Hepatocyte (in vitro differentiated cells): ENCODE measurements at places on chromosomes 12 and 14.

GRCh38 chr14:80077262-80077661 lies 134.0 kb downstream of the DIO2 start:
- no peak overlapping the region for H3K4me3 ChIP-seq
- H3K27ac ChIP-seq, result no peak overlapping the region
- H3K36me3 ChIP-seq, result no peaks in the 10 kb centered on the region
- no peak for DNase-seq

- no peaks in the 10 kb centered on the region for H3K36me3 ChIP-seq
- peaks cover 5% of the 10 kb centered on the region for H3K4me1 ChIP-seq
- H3K27ac ChIP-seq, result no peak overlapping the region
- no peaks in the 10 kb centered on the region for H3K27me3 ChIP-seq
- no peak for DNase-seq
Observed at GRCh38 chr12:98402671-98403070, 112.7 kb upstream of the TMPO start.

GRCh38 chr12:76551482-76551888 lies 8.1 kb downstream of the OSBPL8 start:
- no peak for DNase-seq
- H3K36me3 ChIP-seq, result no peaks in the 10 kb centered on the region
- H3K4me3 ChIP-seq, result no peak overlapping the region
- H3K4me1 ChIP-seq, result peaks cover 19% of the 10 kb centered on the region
- H3K27ac ChIP-seq, result no peak overlapping the region

GRCh38 chr12:66813137-66813892 lies 134.4 kb upstream of the GRIP1 start:
- no peaks in the 10 kb centered on the region for H3K27me3 ChIP-seq
- H3K27ac ChIP-seq, result no peak overlapping the region
- no peak overlapping the region for H3K4me3 ChIP-seq
- no peak for DNase-seq

DNA sequence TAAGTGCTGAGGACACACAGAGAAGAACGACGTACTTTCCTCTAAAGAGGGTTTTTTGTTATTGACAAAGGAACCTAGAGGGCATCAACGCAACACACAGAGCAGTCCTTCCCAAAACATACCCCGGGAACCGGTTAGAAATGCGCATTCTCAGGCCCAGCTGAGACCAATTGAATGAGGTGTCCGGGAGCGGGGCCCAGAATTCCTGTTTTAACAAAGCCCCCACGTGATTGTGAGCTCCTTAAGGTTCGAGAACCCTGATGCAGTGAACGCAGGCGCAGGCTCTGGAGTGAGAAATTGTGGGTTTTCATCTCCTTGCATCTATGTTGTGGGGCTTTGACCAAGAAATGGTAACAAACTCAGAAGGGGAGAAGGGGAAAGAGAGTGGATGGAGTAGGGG lies 51.0 kb upstream of the TBX3 start:
- no peak for DNase-seq
- H3K4me3 ChIP-seq, result no peak overlapping the region
- H3K27ac ChIP-seq, result no peak overlapping the region
- peaks cover 5% of the 10 kb centered on the region for H3K4me1 ChIP-seq
- H3K27me3 ChIP-seq, result peaks cover 10% of the 10 kb centered on the region

DNA sequence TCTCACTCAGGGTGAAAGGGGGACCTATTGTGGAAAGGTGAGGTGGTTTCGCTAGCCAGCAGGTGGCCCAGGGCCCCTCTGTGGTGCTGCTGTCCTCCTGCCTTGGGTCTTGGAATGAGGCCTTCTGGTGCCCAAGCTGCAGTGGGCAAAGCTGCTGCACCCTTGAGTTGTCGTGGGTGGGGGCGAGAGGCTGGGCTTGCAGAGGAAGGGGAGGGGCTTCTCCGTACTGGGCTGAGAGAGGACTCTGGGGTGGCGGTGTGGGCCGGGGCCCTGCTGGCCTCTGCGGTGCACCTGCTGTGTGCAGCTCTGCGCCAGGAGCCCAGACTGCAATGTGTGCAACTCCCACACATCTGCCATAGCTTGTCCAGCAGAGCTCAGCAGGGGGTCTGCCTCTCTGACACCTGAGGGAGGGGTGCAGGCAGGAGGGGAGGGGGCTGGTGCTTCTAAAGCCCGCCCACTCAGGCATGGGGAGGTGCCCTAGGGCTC lies 145.8 kb downstream of the KIF26A start:
- no peak overlapping the region for H3K27ac ChIP-seq
- peaks cover 12% of the 10 kb centered on the region for H3K4me1 ChIP-seq
- no peak overlapping the region for H3K4me3 ChIP-seq
- no peak for DNase-seq
- H3K27me3 ChIP-seq, result no peaks in the 10 kb centered on the region

DNA sequence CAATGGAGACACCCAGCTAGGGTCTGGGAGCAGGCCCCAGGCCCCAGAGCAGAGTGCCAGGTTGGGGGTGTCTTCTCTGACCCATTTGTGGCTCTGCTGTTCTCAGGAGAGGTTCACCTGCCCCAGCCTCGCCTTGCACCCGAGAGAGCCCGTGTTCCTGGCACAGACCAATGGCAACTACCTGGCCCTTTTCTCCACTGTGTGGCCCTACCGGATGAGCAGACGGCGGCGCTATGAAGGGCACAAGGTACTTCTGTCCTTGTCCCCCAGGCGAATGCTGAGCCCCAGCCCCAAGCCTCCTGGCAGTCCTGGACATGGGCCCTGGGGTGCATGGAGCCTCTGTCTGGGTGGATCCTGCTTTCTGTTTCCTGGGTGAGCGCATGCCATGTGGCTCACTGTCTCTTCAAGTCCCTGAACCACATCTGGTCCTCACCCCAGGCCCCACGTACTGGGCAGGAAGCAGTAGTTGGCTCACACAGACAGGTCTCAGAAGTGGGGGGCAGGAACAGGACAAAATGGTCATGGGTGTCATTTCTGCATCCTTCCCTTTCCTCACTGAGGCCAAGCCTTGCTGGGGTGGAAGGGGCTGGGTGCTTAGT lies 58.2 kb downstream of the BEGAIN start:
- no peaks in the 10 kb centered on the region for H3K27me3 ChIP-seq
- no peak overlapping the region for H3K27ac ChIP-seq
- DNase-seq, result peak; percentile 3
- no peaks in the 10 kb centered on the region for H3K36me3 ChIP-seq
- H3K4me1 ChIP-seq, result no peaks in the 10 kb centered on the region

- no peak overlapping the region for H3K27ac ChIP-seq
- no peak overlapping the region for H3K4me3 ChIP-seq
- no peaks in the 10 kb centered on the region for H3K4me1 ChIP-seq
- H3K27me3 ChIP-seq, result no peaks in the 10 kb centered on the region
- no peak for DNase-seq
Observed at GRCh38 chr14:90732139-90732538, 84.1 kb downstream of the TTC7B start.
